Activated CD8-positive, alpha-beta T cell treated with anti-CD3 and anti-CD28 coated beads for 36 hours (primary cell): ENCODE measurements at places on chromosomes 7 and 10. TPM values are rescaled to one million over a fixed set of nuclear protein-coding genes. Genes with fewer than 3 reads are reported as not detected.

The GPRIN2 gene
- total RNA-seq: not detected

The MNX1 gene
- not detected for total RNA-seq

The SPDYE11 gene
- not detected for total RNA-seq

The TMEM139 gene
- 1.6 TPM for total RNA-seq

The CPA2 gene
- not detected for total RNA-seq

The AGAP6 gene
- total RNA-seq: 13.8 TPM

The COL28A1 gene
- total RNA-seq: not detected

The MKLN1 gene
- 38.5 TPM for total RNA-seq

The ARL4A gene
- total RNA-seq: 11.3 TPM

The TBX20 gene
- total RNA-seq: not detected

The ARPC1B gene
- 304 TPM for total RNA-seq

The OR2A7 gene
- 2.1 TPM for total RNA-seq

The UCN3 gene
- not detected for total RNA-seq

The OGDHL gene
- total RNA-seq: 0.40 TPM

The DPYSL4 gene
- total RNA-seq: 20.9 TPM

The TUBAL3 gene
- not detected for total RNA-seq

The KEL gene
- total RNA-seq: 0.45 TPM

The FANK1 gene
- 0.45 TPM for total RNA-seq

The CHST12 gene
- 4.7 TPM for total RNA-seq

The NDUFB8 gene
- total RNA-seq: 365 TPM

The MMD2 gene
- total RNA-seq: not detected

The ANKRD30A gene
- total RNA-seq: not detected

The FAM185A gene
- 7.9 TPM for total RNA-seq

The MYH16 gene
- not detected for total RNA-seq

The NFKB2 gene
- total RNA-seq: 251 TPM

The LAMB4 gene
- total RNA-seq: not detected

The DMTF1 gene
- total RNA-seq: 63.0 TPM

The PRSS2 gene
- not detected for total RNA-seq

The CRHR2 gene
- not detected for total RNA-seq

The GPR15LG gene
- total RNA-seq: not detected

The KLF14 gene
- total RNA-seq: not detected

The SORCS1 gene
- not detected for total RNA-seq

The ITGB8 gene
- total RNA-seq: not detected

The PDAP1 gene
- total RNA-seq: 160 TPM

The UNCX gene
- not detected for total RNA-seq

The SYT15 gene
- total RNA-seq: 0.59 TPM

The ANKRD2 gene
- not detected for total RNA-seq
